ENCODE measurements at places on chromosomes 2 and 18.

GRCh38 chr2:47008381-47009252, 93.0 kb upstream of the MCFD2 start:
- DNase-seq: no peak

DNA sequence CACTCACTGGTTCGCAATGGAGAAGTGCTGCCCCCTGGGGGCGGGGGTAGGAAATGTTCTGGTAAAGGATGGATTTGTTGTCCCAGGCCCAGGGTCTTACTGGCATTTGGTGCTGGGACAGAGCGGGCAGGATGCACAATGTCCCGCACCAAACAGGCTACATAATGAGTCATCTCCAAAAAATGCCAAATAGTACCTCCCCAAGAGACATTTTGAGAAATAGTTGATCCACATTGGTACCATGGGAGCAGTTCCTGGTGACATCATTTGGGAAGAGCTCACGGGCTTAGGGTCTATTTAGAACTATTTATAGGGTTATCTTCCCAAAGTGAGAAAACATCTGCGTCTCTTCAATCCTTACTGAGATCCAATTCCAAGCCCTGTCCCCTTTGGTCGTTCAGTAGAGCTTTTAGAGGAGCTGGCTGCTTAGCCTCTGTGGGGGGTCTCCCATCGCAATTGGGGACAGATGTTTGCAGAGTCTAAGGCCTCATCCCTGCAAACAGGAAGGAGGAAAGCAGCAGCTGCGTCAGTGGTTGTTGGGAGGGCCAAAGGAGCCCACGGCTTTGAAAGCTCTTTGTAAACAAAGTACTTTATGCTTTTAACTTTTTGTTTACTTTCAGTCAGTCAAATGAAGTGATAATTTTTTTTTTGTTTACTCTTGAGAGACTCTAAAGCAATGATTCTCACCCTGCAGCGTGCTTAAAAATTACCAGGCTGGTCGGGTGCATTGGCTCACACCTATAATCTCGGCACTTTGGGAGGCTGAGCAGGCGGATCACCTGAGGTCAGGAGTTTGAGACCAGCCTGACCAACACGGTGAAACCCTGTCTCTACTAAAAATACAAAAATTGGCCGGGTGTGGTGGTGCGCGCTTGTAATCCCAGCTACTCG, 49.3 kb downstream of the GREB1 start:
- DNase-seq: peak; percentile 18

GRCh38 chr18:23833714-23834113, 144.5 kb downstream of the LAMA3 start:
- no peak for DNase-seq

- DNase-seq: no peak
Observed at GRCh38 chr2:176599796-176600485, 330.7 kb downstream of the MTX2 start.

- DNase-seq: no peak
Observed at GRCh38 chr2:70442301-70443077, 111.1 kb downstream of the TGFA start.

- no peak for DNase-seq
Observed at GRCh38 chr2:160331258-160332025, 131.4 kb upstream of the ITGB6 start.

GRCh38 chr2:236343400-236344161, 79.4 kb upstream of the ASB18 start:
- peak; percentile 60 for DNase-seq

GRCh38 chr2:25400576-25401216, 59.0 kb upstream of the DNMT3A start:
- no peak for DNase-seq

DNA sequence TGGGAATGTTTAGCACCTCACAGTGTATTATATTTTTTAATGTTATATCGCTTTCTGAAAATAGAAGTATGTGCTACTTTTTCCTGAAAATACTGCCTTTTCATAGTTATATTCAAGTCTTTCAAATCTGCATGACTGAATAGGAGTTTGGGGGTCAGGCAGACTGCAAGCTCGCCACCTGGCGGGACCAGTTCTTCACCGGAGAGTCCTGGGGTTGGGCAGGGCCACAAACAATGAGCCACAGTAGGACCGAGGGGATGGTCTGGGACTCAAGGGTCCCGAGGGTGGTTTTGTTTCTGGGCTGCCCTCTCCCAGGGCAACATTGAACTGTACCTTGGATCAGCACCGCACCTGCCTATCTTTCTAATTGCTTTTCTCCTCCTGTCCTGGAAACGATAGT, 70.6 kb downstream of the VWA3B start:
- DNase-seq: no peak
